ENCODE measurements at places on chromosomes 2 and 18. TPM values are rescaled to one million over a fixed set of nuclear protein-coding genes. Genes with fewer than 3 reads are reported as not detected.

The GPR39 gene
- total RNA-seq: not detected

The RAD51AP2 gene
- not detected for total RNA-seq

The ARPC2 gene
- total RNA-seq: 508 TPM

The NTSR2 gene
- total RNA-seq: not detected

The RGPD3 gene
- total RNA-seq: under 0.01 TPM

Data from epithelial cell of alveolus of lung (primary cell).